Left forelimb (tissue), 1 donor: ENCODE measurements at places on chromosomes 2 and 18.

DNA sequence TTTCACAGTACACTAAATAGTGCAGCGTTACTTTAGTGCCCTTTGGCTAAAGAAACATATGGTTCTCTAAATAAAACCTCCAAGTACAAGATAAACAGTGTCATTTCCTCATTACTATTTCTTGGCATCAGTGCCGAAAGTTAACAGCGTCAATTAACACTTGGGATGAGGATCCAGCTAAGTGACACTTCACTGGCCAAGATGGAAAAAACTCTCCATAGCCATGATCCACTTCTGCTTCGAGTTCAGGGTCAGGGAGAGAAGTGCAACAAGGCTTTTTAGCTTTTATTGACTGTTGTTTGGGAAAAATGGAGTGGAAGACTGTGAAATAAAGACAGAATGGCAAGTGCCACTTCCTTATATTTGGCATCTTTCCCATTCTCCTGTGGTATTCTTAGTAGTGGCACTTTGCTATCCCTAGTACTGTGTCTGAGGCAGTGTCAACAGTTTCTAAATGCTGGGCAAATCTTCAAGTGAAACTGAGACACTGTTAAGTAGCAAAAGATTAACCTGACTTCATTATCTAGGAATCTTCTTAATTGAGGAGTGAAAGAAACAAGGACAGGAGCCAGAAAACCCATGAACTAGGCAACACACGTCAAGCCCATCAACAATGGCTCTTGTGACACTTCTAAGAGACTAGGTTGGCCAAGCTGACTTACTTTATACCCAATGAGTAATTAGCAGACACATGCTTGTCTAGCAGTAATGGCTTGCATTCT, 222.5 kb upstream of the SESTD1 start:
- DNase-seq, result no peak

- no peak for DNase-seq
Observed at GRCh38 chr2:201774546-201774945, 6.2 kb downstream of the ALS2 start.

DNA sequence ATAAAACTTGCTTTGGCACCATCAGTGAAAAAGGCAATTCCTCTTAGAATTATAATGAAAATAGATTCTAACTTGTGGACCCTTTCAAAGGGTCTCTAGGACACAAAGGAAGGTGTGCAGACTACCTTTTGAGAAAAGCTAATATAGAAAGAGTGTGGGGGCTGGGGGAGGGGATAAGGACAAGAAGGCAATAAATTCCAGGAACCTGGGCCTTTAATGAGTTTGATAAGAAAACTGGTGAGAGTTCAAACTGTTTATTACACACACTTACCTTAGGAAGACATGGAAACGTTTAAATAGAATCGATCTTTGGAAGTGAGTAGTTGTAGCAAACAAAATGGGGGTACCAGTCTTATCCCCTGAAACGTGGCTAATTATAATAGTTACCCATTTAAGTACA, 39.6 kb upstream of the PGAP1 start:
- DNase-seq, result no peak

DNA sequence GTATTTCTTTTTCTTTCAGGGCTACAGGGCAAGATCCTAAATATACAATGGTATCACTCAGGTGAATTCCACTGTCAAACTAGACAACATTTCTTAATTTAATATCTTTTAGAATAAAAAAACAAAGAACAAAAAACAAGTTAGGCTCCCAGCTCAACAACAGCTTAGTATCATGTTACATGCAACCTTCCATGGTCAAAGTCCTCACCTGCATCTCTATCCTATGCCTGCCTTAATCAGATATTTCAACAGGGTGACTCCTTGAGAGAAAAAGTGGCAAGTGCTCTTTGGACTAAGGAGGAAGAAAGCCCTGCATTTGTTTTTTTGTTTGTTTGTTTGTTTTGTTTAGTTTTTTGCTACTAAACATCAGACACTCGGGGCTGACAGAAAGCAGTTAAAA, 50.2 kb downstream of the WDFY1 start:
- DNase-seq, result no peak

DNA sequence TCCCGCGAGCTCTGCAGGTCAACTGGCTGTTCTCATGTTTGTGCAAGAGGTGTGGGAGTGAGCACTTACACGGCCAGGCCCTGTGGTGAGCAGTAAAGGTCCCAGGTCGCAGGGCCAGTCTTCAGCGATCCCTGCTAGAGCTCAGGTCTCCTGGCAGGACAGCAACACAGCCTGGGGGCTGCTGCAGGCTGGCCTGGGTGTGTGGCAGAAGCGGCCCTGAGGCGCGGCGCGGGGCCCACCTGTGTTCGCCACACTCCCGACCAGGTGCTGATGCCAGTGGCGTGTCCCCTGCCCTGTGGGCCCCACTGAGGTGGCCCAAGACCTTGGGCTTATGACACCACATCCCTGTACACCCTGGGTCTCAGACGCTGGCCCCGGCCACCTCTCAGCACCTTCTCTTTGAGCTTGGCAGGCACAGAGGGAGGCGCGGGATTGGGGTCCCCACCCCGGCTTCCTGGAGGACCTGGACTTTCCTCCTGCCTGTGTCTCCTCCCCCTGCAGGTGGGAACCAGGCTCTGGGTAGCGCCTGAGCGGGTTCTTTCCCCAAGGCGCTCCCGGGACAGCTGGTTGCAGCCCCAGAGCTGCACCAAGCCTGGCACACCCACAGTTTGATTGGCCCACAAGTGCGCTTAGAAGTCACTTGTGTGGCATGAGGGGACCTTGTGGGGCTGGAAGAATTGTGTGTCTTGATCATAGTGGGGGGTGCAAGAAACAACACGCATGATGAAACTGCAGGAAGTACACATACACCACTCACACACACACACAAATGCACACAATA, 59.2 kb downstream of the TWIST2 start:
- no peak for DNase-seq

DNA sequence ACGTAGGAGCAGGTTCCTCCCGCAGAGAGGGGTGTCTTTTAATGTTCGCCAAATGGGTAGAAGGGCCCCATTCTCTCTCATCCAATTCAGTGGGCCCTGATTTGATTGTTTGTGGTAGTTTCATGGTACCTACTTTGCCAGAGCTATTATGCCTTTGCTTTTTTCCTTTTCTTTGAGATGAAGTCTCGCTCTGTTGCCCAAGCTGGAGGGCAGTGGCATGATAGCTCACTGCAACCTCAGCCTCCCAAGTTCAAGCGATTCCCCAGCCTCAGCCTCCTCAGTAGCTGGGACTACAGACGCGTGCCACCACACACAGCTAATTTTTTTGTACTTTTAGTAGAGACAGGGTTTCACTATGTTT, 59.7 kb downstream of the DDX1 start:
- no peak for DNase-seq

- peak; percentile 77 for DNase-seq
Observed at GRCh38 chr18:55998071-55998522, 410.1 kb upstream of the TCF4 start.

DNA sequence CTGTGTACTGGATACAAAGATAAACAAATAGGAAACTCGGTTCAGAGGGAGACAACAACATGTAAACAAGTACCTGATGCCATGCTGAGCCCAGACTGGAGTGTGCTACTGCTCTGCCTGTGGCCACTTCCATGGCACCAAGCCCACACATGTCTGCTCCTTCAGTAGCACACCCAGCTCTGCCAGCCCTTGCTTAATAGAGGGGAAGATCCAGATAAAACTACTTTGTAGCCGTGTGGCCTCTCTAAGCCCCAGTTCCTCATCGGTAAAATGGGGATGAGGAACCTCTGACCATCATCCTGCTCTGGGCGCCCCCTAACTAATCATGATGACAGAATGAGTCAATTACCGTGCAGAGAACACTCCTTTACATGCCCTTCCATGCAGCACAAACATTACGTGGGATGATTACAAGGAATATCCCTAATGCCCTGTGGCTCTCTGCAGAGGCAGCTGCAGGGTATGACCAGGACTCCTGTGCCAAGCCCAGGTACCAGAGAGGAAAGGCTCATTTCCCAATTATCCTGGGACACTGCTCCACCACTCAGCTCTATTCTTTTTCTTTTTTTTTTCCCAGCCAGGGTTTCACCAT, 34.9 kb downstream of the DNMT3A start:
- no peak for DNase-seq

GRCh38 chr2:28747714-28748113, 3.9 kb upstream of the PPP1CB start:
- no peak for DNase-seq
